Stimulated activated naive B cell treated with anti-CD40 and anti-IgM and Interleukin-4, amounts not matched to agents 10 μg/mL and 1 μg/mL and 100 μg/mL, for 72 hours (primary cell): ENCODE measurements at places on chromosomes 11 and 22.

DNA sequence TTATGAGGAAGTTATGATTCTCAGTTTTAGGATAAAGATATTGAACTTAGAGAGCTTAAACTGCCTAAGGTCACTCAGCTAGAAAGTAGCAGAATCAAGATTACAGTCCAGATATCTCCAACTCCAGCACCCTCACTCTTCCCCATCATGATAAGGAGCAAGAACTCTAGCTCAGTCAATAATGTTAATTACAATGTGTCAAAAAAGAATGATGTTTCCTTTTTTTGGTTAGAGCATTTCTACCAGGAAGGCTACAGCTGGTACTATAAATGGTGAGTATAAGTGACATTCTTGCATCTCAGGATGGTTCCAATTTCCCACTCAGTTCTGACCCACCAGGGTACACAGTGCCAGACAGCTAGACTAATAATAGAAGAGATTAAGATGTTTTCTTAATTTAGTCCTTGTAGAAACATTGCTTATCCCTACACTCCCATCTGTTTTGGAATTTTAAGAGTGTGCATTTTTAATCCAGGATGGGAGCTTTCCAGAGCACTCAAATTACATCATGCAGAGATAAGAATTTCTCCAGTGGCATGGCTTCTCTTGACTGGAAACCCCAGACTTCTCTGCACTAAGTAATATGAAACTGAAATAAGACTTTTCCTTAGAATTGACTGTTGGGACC lies 21.6 kb upstream of the BBOX1 start:
- H3K4me3 ChIP-seq: no peak overlapping the region
- DNase-seq: no peak
- H3K36me3 ChIP-seq: no peaks in the 10 kb centered on the region

DNA sequence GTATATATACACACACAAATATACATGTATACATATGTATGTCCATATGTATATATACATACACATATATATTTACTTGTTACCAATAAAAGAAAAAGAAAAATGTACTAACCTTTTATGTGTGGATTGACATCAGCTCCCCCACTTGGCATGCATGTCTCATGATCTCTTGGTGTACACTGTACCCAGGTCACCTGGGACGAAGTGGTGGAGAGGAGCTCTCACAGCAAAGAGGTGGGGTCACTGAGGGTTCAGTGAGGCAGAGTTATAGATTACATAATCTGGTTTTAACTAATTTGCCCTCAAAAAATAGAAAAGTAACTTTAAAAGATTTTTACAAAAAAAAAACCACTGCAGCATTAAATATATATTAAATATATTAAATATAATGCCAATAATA lies 15.5 kb upstream of the USP47 start:
- H3K36me3 ChIP-seq: no peaks in the 10 kb centered on the region
- H3K4me3 ChIP-seq: no peak overlapping the region
- peaks cover 10% of the 10 kb centered on the region for H3K27me3 ChIP-seq
- no peak overlapping the region for H3K27ac ChIP-seq
- no peaks in the 10 kb centered on the region for H3K4me1 ChIP-seq

GRCh38 chr22:37896181-37896592 lies 9.9 kb upstream of the MICALL1 start:
- no peaks in the 10 kb centered on the region for H3K27me3 ChIP-seq
- no peak for DNase-seq
- H3K4me1 ChIP-seq: peaks cover 7% of the 10 kb centered on the region
- peaks cover 19% of the 10 kb centered on the region for H3K36me3 ChIP-seq
- H3K4me3 ChIP-seq: peak overlapping the region; percentile 22

DNA sequence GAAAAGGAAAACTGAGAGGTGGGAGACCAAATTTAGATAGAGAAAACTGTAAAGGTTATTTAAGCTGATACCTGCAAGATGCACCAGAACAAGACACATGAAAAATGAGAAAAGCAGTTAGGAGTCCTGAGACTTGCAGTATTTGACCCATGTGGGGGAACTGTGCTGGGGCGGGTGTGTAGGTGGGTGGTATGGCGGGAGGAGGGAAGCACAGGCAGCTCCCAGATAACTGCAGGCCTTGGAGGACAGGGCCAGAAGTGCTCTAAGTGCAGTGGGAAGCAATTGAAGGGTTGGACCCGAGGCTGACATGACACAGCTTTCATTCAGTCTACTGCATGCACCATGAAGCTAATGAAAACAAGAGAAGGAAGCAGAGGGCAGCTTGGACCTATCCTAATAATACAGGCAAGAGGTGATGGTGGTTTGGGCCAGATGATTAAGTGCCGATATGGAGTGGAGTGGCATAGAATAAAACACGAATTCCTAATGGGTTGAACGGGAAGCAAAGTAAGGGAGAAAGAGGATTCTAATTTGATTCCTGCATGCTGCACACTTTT lies 48.0 kb upstream of the ANO3 start:
- DNase-seq: no peak
- peaks cover 12% of the 10 kb centered on the region for H3K27me3 ChIP-seq
- H3K4me3 ChIP-seq: peak overlapping the region; percentile 87

DNA sequence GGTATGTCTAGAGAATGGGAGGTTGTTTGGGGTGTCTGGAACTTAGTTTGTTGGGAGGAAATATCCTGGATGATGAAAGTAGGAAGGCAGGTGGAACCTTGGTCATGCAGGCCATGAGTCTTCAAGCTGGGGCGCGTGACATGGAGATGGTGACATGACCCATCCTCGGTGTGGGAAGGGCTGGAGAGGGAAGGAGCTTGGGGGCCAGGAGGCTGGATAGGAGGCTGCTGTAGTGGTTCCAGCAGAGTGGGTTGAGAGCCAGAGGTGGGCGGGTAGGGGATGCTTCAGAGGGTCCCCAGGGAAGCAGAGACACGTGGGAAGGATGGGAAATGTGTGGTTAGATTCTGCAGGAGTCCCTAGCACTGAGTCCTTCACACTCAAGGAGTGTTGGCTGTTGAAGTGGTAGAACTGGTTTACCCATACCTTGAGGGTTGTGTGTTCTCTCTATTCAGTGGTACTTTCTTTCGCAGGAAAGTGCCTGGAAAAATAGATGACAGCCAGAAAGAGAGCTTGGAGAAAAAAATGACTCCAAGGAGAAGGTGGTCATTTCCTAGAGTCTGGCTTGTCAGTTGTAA lies 56.8 kb downstream of the LDLRAD3 start:
- H3K36me3 ChIP-seq: no peaks in the 10 kb centered on the region
- peaks cover 5% of the 10 kb centered on the region for H3K27me3 ChIP-seq
- H3K27ac ChIP-seq: no peak overlapping the region

- no peak overlapping the region for H3K4me3 ChIP-seq
- peaks cover 24% of the 10 kb centered on the region for H3K36me3 ChIP-seq
- peaks cover 7% of the 10 kb centered on the region for H3K4me1 ChIP-seq
Measured at GRCh38 chr11:34909955-34910354, 6.2 kb downstream of the APIP start.

DNA sequence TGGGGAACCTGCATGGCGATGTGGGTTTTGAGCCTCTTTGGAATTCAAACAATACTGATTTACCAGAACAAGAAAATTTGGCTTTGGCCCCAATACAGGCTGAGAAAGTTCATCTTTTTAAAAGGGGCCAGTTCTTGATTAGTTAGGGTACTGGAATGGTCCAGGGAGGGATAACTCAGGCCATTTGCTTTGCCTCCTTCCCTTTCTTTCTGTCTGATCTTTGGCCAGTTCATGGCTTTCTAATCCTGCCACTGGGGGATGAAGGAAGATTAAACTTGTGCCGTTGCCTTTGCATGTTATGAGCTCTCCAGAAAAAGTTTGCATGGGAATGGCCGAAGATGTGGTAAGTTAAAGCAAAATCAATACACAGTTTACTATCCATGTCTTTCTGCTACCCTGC lies 78.4 kb downstream of the ADAMTS15 start:
- no peak overlapping the region for H3K27ac ChIP-seq
- H3K4me1 ChIP-seq: no peaks in the 10 kb centered on the region
- no peaks in the 10 kb centered on the region for H3K27me3 ChIP-seq
- no peak overlapping the region for H3K4me3 ChIP-seq
- no peak for DNase-seq

DNA sequence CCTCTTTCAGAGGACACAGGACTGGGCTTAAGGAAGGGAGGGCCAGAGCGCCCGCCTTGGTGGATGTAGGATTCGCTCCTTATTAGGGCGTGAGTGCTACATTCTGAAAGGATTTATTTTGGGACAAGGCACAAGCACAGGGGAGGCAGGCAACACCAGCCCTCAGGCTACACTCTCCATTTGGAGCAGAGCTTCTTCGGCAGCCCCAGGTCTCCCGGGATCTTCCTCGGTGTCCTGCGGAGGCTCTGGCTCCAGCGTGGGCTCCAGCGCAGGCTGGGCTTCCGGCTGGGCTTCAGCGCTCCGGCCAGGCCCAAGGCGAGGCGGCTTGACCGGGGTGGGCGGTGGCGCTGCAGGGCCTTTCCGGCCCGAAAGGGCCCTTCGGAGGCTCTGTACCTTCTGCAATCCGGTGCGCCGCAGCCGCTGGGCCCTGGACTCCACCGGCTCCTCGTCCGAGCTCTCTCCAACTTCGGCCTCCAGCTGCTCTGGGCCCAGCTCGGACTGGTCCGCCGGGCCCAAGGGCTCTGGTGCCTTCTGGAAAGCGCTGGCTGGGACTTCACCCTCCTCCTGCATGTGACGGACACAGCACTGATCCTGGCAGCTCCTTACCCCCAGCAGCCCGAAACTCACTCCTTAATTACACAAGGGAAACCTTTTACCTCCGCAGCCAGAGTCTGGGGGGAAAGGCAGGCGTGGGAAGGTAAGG lies 1.1 kb downstream of the CAVIN3 start:
- H3K27me3 ChIP-seq: peaks cover 84% of the 10 kb centered on the region
- DNase-seq: no peak
- H3K4me3 ChIP-seq: peak overlapping the region; percentile 83

DNA sequence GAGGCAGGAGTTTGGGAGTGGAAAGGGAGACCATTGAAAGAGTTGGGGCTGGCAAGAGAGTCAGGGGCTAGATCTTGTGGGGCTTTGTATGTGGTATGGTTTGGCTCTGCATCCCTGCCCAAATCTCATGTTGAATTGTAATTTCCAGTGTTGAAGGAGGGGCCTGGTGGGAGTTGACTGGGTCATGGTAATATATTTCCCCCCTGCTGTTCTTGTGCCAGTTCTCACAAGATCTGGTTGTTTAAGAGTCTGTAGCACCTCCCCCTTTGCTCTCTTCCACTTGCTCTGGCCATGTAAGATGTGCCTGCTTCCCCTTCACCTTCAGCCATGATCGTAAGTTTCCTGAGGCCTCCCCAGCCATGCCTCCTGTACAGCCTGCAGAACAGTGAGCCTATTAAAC lies 10.1 kb upstream of the RAB3IL1 start:
- no peak overlapping the region for H3K4me3 ChIP-seq
- peaks cover 32% of the 10 kb centered on the region for H3K27me3 ChIP-seq
- no peaks in the 10 kb centered on the region for H3K4me1 ChIP-seq

DNA sequence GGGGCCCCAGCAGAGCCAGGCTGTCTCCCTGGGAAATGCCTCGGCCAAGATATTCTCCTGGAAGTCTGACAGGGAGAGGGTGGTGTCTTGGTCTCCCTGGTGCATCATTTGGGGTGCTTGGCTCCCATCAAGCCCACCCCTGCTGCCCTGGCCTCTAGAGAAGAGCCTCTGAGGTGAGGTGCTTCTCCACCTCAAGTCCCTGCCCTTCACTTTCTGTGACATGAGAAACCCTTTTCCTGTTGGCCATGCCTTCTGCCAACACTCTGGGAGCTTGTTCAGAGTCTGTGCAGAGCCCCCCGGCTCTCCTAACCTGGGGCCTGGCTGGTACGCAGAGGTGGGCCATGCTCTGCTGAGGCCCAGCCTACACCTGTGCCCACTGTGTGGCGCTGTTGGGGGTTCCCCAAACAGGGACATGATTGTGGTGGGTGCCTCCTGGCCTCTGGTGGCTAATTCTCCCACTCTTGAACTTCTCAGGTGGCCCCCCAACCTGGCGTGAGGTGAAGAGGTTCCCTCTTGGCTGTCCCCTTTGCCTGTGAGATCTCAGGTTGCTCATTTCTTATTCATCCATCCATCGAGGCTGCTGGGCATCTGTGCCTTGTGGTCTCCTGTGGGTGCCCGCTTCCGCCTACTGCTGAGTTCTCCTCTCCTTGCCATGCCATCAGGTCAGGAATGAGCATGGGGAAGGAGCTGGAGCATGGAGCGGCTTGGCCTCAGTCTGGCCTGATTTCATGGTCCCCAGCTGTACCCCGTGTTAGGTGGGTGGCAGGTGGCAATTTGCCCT lies 19.2 kb upstream of the DGCR8 start:
- no peak for DNase-seq
- no peak overlapping the region for H3K27ac ChIP-seq
- H3K4me3 ChIP-seq: no peak overlapping the region
- H3K36me3 ChIP-seq: peaks cover 60% of the 10 kb centered on the region
- no peaks in the 10 kb centered on the region for H3K4me1 ChIP-seq

- H3K4me1 ChIP-seq: peaks cover 35% of the 10 kb centered on the region
- H3K27ac ChIP-seq: peak overlapping the region; percentile 90
- no peaks in the 10 kb centered on the region for H3K27me3 ChIP-seq
- no peak for DNase-seq
- H3K36me3 ChIP-seq: peaks cover 58% of the 10 kb centered on the region
- H3K4me3 ChIP-seq: no peak overlapping the region
Measured at GRCh38 chr22:38737302-38738060, 18.3 kb downstream of the SUN2 start.

- no peaks in the 10 kb centered on the region for H3K36me3 ChIP-seq
- peaks cover 36% of the 10 kb centered on the region for H3K27me3 ChIP-seq
- no peak overlapping the region for H3K4me3 ChIP-seq
- no peak for DNase-seq
- H3K4me1 ChIP-seq: peaks cover 2% of the 10 kb centered on the region
Measured at GRCh38 chr11:1043563-1044096, 7.1 kb upstream of the MUC6 start.

GRCh38 chr22:20130731-20131596 lies 640 bp upstream of the ZDHHC8 start:
- no peaks in the 10 kb centered on the region for H3K27me3 ChIP-seq
- DNase-seq: peak; percentile 62
- H3K4me1 ChIP-seq: peaks cover 43% of the 10 kb centered on the region

GRCh38 chr11:44950031-44950624 lies 555 bp downstream of the TP53I11 start:
- H3K36me3 ChIP-seq: peaks cover 16% of the 10 kb centered on the region
- peak overlapping the region; percentile 92 for H3K27ac ChIP-seq
- no peaks in the 10 kb centered on the region for H3K27me3 ChIP-seq
- no peak for DNase-seq

- H3K36me3 ChIP-seq: peaks cover 42% of the 10 kb centered on the region
- H3K4me3 ChIP-seq: no peak overlapping the region
- no peak for DNase-seq
- no peaks in the 10 kb centered on the region for H3K27me3 ChIP-seq
- no peak overlapping the region for H3K27ac ChIP-seq
Measured at GRCh38 chr11:48168815-48169214, 47.8 kb upstream of the OR4B1 start.

- peaks cover 22% of the 10 kb centered on the region for H3K36me3 ChIP-seq
- H3K4me3 ChIP-seq: no peak overlapping the region
- DNase-seq: peak; percentile 39
Measured at GRCh38 chr11:47411884-47412746, 3.7 kb downstream of the SLC39A13 start.

DNA sequence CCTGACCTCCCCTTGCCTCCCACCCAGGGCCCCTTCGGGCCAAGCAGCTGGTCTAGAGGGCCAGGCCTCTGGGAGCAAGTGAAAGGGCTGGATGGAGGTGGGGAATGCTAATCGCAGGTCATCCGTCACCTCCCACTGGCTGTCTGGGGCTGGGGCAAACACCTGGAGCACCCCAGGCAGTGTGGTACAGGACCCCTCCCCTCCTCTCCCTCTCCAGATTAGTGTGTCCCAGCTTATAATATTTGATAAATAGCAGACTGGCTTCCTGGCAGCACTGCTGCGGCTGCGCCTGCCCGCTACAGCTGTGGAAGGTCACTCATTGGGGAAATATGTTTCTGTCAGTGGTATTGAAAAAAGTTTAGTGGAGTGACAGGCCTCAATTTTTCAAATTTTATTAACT lies 90.7 kb upstream of the PHOX2A start:
- H3K27me3 ChIP-seq: no peaks in the 10 kb centered on the region
- H3K27ac ChIP-seq: no peak overlapping the region
- no peak overlapping the region for H3K4me3 ChIP-seq
- peaks cover 36% of the 10 kb centered on the region for H3K36me3 ChIP-seq
